ENCODE measurements at places on chromosomes 11 and 22.

DNA sequence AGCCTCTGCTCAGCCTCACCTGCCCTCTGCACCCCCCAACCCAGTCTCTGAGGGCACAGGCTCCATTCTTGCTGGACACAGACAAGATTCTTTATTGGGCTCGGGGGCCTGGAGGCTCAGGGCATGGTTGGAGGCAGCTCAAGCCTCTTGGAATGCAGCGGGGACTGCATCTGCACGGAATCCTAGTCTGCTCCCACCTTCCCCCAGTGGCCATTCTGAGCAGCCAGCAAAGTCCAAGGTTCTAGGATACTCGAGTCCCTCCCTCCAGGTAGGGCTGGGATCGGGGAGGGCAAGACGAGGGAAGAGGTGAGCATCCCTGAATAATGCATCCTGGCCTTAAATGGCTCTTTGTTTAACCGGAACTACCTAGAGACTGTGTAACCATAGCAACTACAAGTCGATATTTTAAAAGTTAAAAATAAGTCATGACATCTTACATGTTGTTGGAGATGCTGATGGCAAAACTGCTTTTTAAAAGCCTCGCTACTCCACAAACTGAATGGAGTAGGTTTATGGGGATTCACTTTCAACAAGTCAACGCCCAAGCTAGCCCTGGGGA, 10.7 kb upstream of the IGSF22 start:
- peaks cover 2% of the 10 kb centered on the region for H3K4me1 ChIP-seq
- no peaks in the 10 kb centered on the region for H3K36me3 ChIP-seq
- no peaks in the 10 kb centered on the region for H3K27me3 ChIP-seq
- DNase-seq = no peak
- no peak overlapping the region for H3K4me3 ChIP-seq

- peak overlapping the region; percentile 98 for H3K27ac ChIP-seq
- no peaks in the 10 kb centered on the region for H3K27me3 ChIP-seq
- H3K4me3 ChIP-seq = no peak overlapping the region
- DNase-seq = no peak
These were observed 69.1 kb upstream of the ADSL start for GRCh38 chr22:40276996-40277823.

GRCh38 chr11:31022080-31022479, 347.5 kb downstream of the DCDC1 start:
- H3K36me3 ChIP-seq = no peaks in the 10 kb centered on the region
- H3K27me3 ChIP-seq = no peaks in the 10 kb centered on the region
- no peak overlapping the region for H3K4me3 ChIP-seq
- no peak for DNase-seq

DNA sequence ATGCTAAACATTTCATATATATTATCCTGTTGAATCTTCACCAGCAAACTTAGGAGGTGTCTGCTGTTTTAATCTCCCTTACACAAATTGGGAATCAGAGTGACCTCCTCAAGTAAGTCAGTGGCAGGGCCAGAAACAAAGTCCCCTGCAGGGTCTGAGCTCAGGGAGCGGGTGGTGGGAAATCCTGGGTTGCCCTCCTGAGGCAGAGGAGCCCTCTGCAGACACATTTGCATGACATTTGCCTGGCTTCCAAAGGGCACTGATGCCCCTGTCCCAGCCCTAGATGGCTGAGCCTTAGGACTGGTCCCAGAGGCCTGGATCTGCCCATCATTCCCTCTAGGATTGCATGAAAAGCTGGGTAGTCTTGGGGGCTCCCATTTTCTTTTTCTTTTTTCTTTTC, 2.1 kb upstream of the INPP5J start:
- no peaks in the 10 kb centered on the region for H3K27me3 ChIP-seq
- H3K36me3 ChIP-seq = no peaks in the 10 kb centered on the region
- H3K4me1 ChIP-seq = no peaks in the 10 kb centered on the region
- no peak overlapping the region for H3K4me3 ChIP-seq
- H3K27ac ChIP-seq = no peak overlapping the region

DNA sequence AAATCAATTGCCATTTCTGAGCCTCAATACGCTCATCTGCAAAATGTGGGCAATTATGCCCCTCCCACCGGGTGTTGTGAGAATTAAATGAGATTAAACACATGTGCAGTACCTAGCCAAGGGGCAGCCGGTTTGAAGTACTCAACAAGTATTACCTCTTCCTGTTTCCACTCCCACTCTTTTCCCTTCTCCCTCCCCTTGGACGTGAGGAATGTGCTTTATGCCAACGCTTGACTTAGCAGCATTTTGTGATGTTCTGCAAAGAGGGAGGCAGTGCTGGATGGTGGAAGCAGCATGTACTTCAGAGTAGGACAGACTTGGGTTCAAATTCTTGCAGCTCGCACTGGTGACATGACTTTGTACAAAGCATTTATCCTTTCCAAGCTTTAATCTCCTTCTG, 306.0 kb downstream of the BUD13 start:
- no peak overlapping the region for H3K27ac ChIP-seq
- DNase-seq = no peak

DNA sequence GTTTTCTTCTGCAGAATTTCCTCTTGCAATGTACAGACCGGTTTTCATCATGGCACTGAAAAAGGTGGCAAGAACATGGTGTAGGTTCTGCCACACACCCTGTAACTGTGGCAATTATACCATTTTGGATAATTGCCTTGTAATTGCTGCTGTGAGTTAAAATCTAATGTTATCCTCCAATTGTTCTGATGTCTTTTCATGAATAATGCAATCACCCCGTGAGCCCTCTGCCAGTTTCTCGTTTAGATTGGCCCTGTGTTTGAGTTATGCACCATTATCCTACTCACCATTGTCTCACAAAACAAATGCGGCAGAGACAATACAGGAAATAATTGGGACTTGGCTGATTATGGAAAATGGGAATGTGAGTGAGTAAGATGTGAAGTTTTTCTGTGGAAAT, 61.8 kb upstream of the MTNR1B start:
- no peak overlapping the region for H3K27ac ChIP-seq
- no peaks in the 10 kb centered on the region for H3K4me1 ChIP-seq
- H3K27me3 ChIP-seq = no peaks in the 10 kb centered on the region
- H3K4me3 ChIP-seq = no peak overlapping the region
- no peaks in the 10 kb centered on the region for H3K36me3 ChIP-seq

- H3K27me3 ChIP-seq = peaks cover 6% of the 10 kb centered on the region
- DNase-seq = peak; percentile 4
- H3K4me1 ChIP-seq = peaks cover 2% of the 10 kb centered on the region
These were observed 101.7 kb downstream of the FAM181B start for GRCh38 chr11:82631722-82632630.

DNA sequence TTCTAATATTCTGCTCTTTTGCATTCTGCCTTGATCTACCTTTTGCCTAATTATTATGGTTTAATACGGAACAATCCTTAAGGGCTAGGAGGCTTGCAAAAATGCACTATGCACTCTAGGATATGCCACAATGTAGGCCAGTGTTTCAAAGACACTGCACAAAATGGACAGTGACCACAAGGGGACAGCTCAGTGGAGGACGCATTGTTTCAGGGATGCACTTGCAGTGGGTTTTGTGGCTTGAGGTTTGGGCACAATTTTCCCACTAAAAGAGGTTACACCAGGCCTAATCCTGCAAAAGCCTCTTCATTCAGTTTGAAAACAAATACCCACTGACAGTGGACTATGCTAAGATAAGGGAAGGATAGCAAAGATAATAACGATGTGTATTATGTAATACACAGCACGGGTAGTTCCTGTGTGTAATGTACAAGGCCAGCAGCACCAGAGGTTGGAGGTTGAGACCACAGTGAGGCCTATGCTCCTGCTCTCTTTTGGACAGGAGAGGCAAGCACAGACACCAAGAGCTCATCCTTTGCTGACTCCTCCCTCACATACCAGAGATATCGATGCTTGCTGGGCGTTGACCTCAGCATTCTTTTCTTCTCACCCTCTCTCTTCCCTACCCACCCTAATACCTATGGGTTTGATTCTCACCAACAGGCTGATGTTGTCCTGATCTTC, 12.7 kb downstream of the MAP6 start:
- peaks cover 28% of the 10 kb centered on the region for H3K27me3 ChIP-seq
- H3K4me1 ChIP-seq = peaks cover 11% of the 10 kb centered on the region
- H3K4me3 ChIP-seq = no peak overlapping the region
- no peak for DNase-seq

DNA sequence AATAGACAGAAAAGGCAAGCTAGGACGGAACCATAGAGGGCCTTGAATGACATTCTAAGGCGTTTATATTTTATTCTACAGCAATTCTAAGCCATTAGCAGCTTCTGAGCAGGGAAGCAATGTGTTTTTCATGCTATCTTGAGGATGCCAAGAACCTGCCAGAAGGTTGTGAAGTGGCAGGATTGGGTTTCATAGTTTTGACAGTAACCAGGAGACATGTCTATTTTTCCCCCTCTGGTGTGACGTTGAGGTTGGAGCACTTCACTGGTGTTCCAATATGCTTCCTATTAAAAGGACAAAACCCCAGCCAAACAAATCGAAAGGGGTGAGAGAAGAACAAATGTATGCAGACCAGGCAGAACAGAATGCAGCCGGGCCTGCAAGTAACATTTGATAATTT, 148.2 kb downstream of the SPATA19 start:
- no peak overlapping the region for H3K27ac ChIP-seq
- DNase-seq = no peak
- no peaks in the 10 kb centered on the region for H3K36me3 ChIP-seq
- H3K4me3 ChIP-seq = no peak overlapping the region
- no peaks in the 10 kb centered on the region for H3K27me3 ChIP-seq

DNA sequence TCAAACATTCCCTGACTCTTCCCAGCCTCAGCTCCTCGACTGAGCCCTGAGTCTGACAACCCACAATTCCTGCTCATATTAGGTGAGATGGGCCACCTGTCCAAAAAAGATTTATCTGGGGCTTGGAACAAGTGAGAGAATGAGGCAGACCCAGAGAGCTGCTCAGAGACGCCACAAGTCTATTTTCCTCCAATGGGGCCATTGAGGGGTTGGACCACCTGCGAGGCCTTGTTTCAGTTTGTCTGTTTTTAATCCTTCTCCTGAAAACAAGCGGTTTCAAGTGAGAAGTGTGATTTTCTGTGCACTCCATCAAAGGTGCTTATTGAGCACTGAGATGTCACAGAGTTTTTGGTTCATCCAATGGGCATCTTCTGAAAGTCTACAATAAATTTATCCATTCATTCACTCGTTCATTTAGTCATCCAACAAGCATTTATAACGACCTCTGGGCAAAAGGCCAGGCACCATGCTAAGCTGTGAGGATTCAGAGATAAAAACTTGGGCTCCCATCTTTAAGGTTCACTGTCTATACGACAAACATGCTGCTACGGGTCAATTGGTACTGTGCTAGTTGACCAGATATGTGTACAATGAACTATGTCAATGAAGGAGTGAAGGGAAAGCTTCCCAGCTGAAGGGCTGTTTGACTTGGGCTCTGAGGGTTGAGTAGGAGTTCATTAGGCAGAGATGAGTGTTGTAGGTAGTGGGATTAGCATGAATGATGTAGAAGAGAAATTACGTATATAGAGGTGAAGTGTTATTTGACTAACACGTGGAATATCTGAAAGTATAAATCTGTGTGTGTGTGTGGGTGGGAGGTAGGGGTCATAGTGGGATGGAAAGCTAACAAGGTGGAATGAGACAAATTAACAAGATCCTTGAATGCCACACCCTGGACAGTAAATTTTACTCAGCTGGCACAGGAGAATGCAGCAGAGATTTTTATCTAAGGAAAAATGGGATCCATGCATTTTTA, 168.9 kb downstream of the MIAT start:
- DNase-seq = no peak
- H3K36me3 ChIP-seq = no peaks in the 10 kb centered on the region
- H3K27ac ChIP-seq = no peak overlapping the region
- no peak overlapping the region for H3K4me3 ChIP-seq
- H3K4me1 ChIP-seq = no peaks in the 10 kb centered on the region

GRCh38 chr11:78572394-78572793, 2.3 kb downstream of the NARS2 start:
- no peak overlapping the region for H3K4me3 ChIP-seq
- peaks cover 19% of the 10 kb centered on the region for H3K36me3 ChIP-seq
- no peak for DNase-seq
- H3K4me1 ChIP-seq = peaks cover 17% of the 10 kb centered on the region

- no peaks in the 10 kb centered on the region for H3K4me1 ChIP-seq
- H3K27me3 ChIP-seq = peaks cover 75% of the 10 kb centered on the region
- no peaks in the 10 kb centered on the region for H3K36me3 ChIP-seq
- no peak overlapping the region for H3K27ac ChIP-seq
These were observed 9.4 kb upstream of the GRIK4 start for GRCh38 chr11:120501976-120502755.

Measured in activated naive CD8-positive, alpha-beta T cell treated with anti-CD3 and anti-CD28 coated beads for 36 hours (primary cell).